Hair follicular keratinocyte (primary cell): ENCODE measurements at places on chromosomes 16 and 17. TPM values are rescaled to one million over a fixed set of nuclear protein-coding genes. Genes with fewer than 3 reads are reported as not detected.

The PSMD12 gene
- 19.7 and 30.6 TPM in 2 replicates for total RNA-seq

The FBXO39 gene
- total RNA-seq = 3.2 and 9.3 TPM in 2 replicates

The TGFB1I1 gene
- total RNA-seq = 20.4 and 31.9 TPM in 2 replicates

The GSG1L gene
- total RNA-seq = not detected in 2 replicates

The OTOP2 gene
- not detected in 2 replicates for total RNA-seq

The TBX4 gene
- not detected in 2 replicates for total RNA-seq

The CDH16 gene
- total RNA-seq = 0.04 TPM in 1 of 2 replicates, not detected in the other
